Stimulated activated CD8-positive, alpha-beta memory T cell treated with anti-CD3 and anti-CD28 coated beads, Interleukin-15, amount 100 ng/mL, for 24 hours (primary cell): ENCODE measurements at places on chromosomes 11 and 22.

DNA sequence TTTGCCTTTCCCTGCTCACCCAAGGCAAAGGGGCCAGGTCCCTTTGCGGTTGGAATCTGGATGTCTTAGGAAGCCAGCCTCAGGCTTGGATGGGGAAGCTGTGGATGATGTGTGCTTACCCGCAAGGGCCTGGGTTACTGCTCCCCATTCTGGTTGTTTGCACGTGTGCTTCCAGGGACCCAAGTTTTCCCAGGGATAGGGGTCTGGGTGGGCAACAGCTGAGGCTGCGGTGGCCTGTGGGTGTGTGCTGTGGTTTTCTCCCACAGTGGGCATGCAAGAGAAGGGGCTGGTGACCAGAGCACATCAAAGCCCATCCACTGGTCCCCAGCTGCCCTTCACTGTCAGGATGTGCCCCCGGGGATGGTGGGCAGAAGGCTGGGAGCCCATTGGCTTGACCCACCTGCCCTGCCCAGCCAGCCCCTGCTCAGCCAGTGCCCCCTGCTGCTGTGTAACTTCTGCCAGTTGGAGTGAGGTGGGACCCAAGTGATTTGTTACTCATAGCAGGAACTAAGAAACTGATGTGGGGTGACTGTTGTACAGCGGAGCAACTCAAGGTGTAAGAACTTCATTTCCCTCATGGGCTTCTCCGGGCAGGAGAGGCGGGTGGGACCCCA lies 3.3 kb downstream of the CAPN5 start:
- no peak for DNase-seq

- no peak for DNase-seq
These were observed 727 bp upstream of the CSDC2 start for GRCh38 chr22:41560095-41560471.

DNA sequence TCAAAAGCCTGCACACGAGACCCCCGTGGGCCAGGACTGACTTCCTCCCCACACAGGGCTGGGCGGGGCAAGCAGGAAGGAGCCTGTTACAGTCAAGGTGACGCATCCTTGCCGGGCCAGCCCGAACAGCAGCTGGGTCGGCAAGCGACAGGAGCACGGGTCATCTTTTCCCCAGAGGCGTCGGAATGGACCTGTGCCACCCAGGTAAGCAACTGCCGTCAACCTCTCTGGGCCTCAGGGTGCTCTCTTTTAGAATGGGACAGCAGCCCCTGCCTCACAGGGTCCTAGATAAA lies at the start of gene CYTH4:
Gene CYTH4, plus strand, starts transcription at position 124 of the 293 bp plus-strand sequence. Its CDS starts 62 bp downstream, at position 186.
- peak; percentile 42 for DNase-seq

- DNase-seq, result no peak
These were observed 41.2 kb downstream of the SNX19 start for GRCh38 chr11:130874955-130875531.

DNA sequence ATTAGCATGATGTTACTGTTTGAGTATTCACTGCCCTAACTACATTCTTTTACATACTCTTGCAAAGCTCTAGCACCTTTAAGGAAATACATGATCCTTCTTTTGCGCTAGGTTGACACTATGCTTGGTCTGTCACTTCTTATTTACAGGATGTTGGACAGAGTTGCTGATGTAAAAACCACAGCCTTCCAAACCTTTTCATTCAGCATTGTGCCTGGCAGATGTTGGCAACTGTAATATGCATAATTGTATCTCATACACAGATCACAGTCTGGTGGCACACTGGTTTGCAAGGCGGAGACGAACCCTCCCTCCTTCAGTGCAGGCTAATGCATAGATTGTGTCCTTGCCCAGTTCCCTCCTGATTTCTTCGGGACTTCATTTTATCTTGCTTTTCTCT lies 224.1 kb downstream of the SNX19 start:
- no peak for DNase-seq

GRCh38 chr22:30906946-30907345 lies 61.6 kb downstream of the MORC2 start:
- DNase-seq, result no peak

GRCh38 chr22:25210793-25211192 lies 8.6 kb upstream of the CRYBB2 start:
- DNase-seq, result no peak

DNA sequence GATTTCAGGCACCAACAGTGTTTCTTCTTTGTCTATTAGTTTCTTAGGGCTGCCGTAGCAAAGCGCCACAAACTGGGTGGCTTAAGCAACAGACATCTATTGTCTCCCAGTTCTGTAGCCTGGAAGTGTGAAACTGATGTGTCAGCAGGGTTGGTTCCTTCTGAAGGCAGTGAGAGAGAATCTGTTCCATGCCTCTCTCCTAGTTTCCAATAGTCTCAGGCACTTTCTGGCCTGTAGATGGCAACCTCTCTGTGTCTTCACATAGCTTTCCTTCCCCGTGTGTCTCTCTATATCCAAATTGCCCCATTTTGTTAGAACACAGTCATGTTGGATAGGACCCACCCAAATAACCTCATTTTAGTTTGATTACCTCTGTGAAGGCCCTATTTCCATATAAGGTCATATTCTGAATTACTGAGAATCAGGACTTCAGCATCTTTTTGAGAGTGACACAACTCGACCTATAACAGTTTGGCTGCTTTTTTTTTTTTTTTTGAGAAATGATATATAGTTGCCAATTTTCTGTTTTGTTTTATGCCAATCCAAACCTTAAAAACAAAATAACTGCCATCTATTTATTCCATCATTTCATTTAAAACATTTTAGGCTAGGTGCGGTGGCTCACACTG lies 108.2 kb downstream of the SLC36A4 start:
- DNase-seq, result no peak

DNA sequence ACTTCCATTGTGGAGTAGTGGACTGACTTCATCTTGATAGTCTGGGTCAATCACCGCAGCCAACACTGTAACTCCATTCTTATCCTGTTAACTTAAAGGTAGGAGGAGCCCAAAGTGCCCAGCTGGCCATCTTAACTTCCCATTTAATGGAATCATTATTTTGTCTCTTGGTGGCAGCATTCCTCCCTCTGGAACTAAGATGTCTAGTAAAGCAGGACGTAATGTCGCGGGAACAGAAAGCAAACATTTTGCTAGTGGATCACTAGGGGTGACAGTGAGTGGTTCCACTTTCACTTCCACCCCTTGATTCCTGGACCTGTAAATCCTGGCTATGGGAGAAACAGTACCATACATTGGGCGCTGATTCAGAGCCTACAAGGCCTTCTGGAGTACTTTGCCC lies 71.4 kb downstream of the GAB4 start:
- no peak for DNase-seq
